Fibroblast of lung (primary cell): ENCODE measurements at places on chromosomes 13 and 19. TPM values are rescaled to one million over a fixed set of nuclear protein-coding genes. Genes with fewer than 3 reads are reported as not detected.

SPTBN4 gene
- total RNA-seq, result 3.9 and 6.6 TPM in 2 replicates

NXNL1 gene
- total RNA-seq, result not detected in 2 replicates

MPHOSPH8 gene
- total RNA-seq, result 18.3 and 18.7 TPM in 2 replicates

BEST2 gene
- not detected in 2 replicates for total RNA-seq

MCEMP1 gene
- total RNA-seq, result not detected in 2 replicates

MISP gene
- under 0.01 TPM in 1 of 2 replicates, not detected in the other for total RNA-seq

LPAR2 gene
- total RNA-seq, result 1.0 and 1.5 TPM in 2 replicates
